T-helper 2 cell (primary cell): ENCODE measurements at places on chromosomes 13 and 19.

DNA sequence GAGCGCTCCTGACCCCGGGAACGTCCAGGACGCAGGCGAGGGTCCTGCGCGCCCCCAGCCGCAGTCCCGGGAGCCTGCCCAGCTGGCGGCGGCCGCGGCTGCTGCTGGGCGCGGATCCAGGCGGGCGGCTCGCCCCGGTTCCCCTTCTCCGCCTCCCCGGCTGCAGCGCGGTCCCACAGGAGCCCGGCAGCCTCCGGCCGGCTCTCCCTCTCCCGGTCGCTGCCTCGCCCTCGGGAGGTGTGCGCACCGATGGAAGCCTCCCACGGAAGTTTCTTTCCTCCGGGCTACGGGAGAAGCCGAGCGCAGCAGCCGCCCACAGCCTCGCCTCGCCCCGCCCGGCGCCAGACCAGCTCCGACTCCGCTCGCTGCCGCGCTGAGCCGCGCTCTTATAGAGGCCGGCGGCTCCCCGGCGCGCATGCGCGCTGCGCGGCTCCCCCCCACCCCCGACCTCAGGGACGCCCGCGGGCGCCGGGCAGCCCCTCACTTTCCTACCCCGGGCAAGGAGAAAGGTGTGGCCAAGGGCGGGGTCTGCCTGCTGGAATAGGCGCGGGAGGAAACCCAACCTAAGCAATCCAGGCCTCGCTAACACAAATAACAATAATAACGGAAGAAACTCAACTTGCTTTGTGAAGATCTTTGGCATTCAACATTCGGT lies at the start of gene SHISA2:
SHISA2 (minus strand) TSS at position 360 of the 655 bp plus-strand sequence. CDS start 1,041 bp downstream, outside the sequence.
- DNase-seq, result peak; percentile 37

DNA sequence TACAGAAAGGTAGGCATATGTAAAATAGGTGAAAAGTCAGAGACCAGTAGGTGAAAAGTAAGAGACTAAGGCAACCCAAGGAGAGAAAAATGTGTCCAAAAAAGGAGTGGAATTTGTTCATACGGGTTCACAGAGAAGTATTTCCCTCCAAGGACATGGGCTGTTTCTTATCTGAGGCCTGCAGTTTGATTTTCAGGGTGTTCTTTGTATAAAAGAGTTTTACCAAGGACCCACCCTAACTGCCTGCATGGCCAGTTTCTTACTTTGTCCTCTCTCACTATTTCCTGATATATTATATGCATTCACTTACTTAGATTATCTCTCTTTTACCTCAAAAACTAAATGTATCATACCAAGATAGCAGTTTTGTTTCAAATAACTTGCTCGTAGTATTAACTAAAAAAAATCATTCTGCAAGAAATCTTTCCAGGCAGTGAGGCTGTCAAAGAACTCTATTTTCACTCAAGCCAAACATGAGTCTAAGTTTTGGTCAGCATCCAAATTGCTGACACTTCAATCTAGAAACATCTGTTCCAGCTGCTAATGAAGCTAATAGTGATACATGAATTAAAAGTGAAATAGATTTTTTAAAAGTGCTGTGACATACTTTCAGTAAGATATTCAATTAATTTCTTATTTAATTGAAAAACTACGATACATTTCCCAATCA lies 141.4 kb upstream of the SGCG start:
- no peak for DNase-seq

DNA sequence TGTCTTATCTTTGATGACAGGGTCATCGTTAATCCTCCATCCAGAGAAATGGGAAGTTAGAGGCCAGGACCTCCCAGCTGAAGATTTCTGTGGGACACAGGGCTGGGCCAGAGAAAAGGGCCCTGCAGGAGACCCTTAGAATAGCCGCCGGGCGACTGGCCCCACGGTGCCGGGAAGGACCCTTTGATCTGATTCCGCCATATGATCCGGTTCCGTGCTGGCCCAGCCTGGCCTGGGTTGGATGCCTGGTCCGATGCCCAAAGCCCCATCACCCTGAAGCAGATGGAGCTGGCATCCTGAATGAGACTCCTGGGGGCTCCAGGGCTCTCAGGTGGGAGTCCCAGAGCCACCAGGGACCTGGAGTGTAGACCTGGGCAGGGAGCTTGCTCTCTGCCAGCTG lies 6.0 kb upstream of the STK11 start:
- no peak for DNase-seq

DNA sequence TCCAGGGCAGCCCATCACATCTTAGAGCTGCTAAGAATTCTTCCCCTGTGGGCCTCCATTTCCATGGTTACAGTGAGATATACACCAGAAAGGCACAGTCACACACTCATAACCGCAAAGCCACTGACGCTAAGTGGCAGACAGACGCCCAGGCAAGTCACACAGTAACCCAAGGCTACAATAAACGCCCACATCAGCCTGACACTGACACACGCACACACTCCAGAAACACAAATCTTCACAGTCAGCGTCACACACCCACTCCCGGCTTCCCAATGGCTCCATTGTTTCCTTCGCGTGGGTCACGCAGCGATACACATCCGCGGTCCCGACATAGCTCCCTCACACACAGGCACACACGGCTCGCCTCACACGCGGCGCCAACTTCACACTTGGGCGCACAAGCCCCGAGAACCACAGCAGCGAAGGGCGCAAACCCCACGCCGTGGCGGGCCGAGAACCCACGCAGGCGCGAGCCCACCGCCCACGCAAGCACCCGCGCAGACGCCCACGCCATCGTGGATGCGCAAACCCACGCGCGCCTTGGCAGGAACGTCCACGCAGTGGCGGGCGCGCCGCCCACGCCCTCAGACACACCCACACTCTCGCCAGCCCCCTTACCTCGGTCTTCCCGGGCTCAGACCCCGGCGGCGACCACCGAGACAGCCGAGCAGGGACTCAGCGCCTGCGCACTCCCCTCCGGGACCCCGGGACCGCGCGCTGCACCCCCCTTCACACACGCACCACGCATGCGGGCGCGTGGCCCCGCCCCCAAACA lies at the start of gene ZNF667:
ZNF667 (minus strand) TSS at position 695 of the 778 bp plus-strand sequence. CDS start 14,975 bp downstream, outside the sequence.
- no peak for DNase-seq

DNA sequence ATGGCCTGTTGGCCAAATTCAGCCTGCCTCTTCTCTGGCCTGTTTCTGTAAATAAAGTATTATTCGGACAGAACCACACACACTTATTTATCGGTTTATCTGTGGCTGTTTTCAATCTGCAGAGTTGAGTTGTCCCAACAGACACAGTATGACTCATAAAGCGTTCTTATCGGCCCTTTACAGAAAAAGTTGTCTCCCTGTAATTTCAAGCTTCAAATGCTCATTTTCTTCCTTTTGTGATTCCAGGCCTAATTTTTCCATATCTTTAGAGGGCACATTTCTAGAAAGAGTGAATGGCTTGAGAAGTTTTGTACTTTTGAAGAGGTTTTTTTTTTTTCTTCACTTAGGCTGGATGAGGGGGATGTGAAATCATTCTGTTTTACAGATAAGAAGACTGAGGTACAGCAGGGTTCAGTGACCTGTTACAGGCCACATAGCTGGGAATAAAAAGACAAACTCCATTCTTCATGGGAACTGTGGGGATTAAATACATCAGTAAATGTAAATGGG lies 440.9 kb downstream of the TSHZ3 start:
- no peak for DNase-seq

DNA sequence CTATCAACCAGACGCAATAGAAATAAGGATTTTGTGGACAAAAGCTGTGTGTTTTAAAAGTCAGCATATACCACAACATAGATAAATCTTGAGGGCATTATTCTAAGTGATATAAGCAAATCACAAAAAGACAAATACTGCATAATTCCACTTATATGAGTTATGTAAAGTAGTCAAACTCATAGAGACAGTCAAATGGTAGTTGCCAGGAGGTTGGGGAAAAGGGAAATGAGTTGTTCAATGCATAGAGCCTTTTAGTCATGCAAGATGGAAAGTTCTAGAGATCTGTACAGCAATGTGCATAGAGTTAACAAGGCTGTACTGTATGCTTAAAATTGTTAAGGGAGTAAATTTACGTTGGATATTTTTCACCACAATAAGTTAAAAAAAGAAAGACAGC lies 244.7 kb downstream of the DCT start:
- DNase-seq, result no peak

GRCh38 chr19:19261350-19262189 lies 11.5 kb downstream of the TM6SF2 start:
- DNase-seq, result no peak

GRCh38 chr13:30234619-30235162 lies 72.7 kb downstream of the KATNAL1 start:
- no peak for DNase-seq
